ENCODE measurements at places on chromosomes 12 and 14.

GRCh38 chr12:14394317-14395073, 29.0 kb downstream of the ATF7IP start:
- peak; percentile 66 for DNase-seq

DNA sequence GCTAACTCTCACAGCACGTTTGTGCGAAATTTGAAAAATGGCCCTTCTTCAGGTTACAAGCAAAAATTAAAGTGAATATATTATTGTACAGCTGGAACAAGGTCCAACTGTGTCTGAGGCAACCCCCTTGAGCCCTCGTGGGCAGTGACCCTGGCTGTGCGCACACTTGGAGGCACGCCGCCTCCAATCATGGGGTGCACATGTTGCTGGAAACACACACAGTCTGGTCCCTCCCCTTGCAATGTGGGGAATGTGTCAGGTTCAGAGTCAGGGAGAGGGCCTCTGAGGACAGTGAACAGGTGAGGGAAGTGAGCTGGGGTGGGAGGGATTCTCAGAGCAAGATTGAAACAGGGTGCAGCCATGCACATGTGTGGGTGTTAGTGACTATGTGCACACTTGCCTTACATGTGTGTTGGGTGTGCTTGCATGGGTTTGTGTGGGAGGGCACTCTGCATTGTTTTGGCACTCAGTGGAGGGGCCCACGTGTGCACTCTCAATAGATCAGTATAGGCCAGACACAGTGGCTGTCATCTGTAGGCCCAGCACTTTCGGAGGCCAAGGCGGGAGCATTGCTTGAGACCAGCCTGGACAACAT, 9.6 kb downstream of the TSPAN9 start:
- DNase-seq: no peak

DNA sequence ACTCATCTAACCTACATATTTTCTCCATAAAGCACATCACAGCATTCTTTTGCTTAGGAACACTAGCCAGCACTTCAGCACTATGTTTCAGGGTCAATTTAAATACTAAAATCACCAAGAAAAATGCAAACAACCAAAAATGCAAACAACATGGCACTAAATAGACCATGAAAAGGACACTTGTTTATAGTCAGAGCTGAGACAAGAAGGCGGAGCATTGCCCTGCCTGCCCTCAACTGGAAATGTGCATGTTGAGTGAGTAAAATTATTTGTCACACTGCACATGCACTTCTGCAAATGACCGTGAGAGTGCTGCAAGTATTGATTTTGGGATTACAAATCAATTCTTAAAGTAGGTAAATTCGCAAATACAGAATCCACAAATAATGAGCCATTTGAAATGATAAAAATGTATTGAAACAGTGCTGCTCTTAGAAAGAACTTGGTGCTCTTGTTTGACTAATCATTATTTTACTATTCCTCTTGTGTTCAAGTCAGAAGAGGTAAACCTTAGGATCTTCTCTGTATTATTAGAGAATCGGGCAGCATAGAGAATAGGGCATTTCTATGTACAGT, 34.8 kb downstream of the CFAP251 start:
- no peak for DNase-seq

DNA sequence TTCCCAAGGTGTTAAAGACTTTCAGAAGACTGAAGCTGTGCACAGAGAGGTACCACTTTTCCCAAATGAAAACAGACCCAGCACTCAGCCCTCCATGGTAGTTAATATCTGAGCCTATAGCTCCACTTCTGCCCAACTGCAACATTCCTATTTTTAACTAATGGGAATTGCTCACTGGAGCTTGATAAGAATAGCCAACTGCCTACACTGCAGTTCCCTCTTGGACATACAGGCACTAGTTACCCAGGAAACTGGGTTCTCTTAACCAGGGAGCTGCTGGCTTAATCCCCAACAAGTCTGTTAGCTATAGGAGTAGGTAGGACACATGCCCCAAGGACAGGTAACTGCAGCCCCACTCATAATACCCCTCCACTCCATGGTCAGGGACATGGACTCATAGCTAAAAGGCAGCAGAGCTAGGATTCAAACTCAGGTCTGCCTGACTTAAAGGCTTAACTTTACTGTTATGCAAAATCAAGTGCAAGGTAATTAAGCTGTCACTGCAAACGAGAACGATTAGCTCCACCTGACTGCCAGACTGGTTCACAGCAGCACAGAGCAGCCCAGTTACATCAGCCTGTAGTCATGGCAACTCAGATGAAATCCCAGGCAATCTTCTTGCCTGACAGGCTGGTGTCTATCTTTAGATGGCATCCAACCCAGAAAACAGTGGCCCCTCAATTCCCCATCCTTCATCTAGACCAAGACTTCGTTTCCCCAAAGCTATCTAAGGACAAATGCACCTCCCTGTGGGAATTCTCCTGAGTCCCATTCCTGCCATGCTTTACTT, 77.1 kb upstream of the ACTN1 start:
- peak; percentile 50 for DNase-seq

All from activated CD4-positive, alpha-beta T cell treated with anti-CD3 and anti-CD28 coated beads for 36 hours (primary cell).